Fibroblast of skin of right biceps (primary cell): ENCODE measurements at places on chromosomes 7 and 10.
A peak's percentile ranks its signal among the peaks of the same experiment; 100 is the strongest.

DNA sequence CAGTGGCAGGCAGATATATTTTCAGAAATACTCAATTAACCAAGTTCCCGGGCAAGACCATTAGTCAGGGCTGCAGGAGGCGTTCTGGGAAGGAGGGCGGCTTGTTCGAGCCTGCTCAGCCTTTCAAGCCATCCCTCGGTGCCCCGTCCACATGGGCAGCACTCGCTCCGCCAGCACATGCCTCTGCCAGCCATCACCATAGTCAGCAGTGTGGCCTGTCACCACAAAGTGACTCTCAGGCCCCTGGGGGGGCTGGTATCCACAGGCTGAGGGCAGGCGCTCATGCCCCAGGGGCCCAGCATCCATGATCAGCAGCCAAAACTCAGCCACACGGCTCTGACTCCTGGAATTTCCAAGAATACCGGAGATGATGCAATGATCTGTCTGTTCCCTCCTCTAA lies 81.9 kb downstream of the CHST15 start:
- no peak for DNase-seq

- DNase-seq: peak; percentile 50
Measured at GRCh38 chr10:88990384-88991160, at the start of gene FAS. Gene FAS (plus strand): TSS chr10:88990798. CDS start chr10:88990877, 79 bp downstream.

- DNase-seq: peak; percentile 45
Measured at GRCh38 chr10:69383558-69383957, 33.2 kb downstream of the TACR2 start.

GRCh38 chr10:59817773-59818172 lies 64.5 kb upstream of the MRLN start:
- peak; percentile 16 for DNase-seq

- DNase-seq: no peak
Measured at GRCh38 chr7:37438906-37439652, 9.6 kb downstream of the ELMO1 start.

- DNase-seq: no peak
Measured at GRCh38 chr7:21059069-21059468, 272.4 kb upstream of the SP8 start.

GRCh38 chr10:34256216-34256615 lies 558.9 kb downstream of the PARD3 start:
- DNase-seq: no peak

DNA sequence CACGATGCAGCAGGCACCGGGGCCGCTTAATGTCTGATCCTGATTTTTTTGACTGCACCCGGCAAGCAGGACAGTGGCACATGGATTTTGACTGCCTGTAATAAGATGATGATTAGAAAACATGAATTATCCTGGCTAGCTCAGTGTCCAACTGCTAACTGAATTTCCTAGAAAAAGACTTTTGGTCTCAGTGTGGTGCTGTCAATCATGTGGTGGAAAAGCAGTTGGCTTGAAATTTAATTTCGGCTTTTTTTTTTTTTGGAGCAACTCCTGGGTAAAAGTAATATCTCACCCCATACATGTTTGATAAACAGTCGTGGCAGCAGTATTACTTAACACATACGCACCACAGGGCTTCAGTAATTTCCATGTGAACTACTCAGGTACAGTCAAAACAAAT lies 227.7 kb downstream of the FANK1 start:
- no peak for DNase-seq

DNA sequence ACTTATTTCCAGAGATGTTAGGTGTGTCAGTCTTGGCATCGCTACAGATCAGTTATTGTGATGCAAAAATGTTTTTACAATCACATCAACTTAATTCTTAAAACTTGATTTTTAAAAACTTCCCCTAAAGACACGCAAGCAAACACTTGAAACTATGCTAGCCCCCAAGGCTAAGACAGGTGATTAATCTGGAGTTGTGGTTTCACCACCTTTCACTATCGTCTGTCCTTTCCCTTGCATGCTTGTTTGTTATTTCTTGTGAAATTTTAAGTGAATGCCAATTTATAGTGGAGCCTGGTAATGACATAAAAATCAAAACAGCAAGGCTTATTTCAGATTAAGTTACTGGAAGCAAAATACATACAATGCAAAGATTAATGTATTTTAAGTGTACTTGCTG lies 70.4 kb downstream of the SLC35B4 start:
- DNase-seq: no peak

- DNase-seq: no peak
Measured at GRCh38 chr7:131686833-131687232, 130.4 kb upstream of the PODXL start.

DNA sequence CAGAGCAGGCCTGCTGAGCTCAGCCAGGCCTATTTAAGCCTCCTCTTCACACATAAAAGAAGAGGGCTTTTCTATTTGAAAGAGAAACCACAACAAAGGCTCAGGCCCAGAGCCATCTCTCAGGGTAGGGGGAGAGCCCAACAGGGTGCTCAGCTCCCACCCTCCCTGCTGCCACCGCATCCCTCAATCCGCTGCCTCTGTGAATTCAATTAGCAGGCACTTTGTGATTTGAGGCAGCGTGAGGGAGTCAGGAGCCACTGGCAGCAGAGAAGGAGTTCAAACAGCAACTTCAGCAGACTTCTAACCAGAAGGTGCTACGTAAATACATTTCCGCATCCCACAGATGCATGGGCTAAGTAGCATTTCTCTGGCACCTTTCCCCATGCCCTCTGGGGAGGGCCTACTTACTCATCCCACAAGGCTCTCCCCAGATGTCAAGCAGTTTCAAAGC lies 45.2 kb downstream of the LRRC20 start:
- DNase-seq: peak; percentile 31
